Central memory CD4-positive, alpha-beta T cell (primary cell): ENCODE measurements at places on chromosomes 7 and 10.
A peak's percentile ranks its signal among the peaks of the same experiment; 100 is the strongest.

DNA sequence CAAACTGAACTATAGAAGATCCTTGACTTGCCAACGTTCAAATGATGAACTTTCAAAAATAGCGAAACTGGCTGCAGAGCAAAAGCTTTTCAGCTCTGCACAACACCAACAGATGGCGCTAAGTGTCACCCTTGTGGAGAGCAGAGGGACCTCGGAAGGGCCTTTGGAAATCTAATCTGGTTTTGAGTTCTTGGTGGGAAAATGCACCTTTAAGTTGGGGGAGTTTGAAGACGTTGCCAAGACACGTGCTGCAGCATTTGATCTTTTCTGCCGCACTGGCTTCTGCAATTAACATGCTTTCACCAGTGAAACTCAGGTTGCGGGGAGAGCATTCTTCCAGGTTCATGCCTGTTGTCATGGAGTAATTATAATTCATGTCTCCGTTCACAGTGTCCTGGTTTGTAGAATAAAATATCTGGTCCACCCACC lies 26.3 kb upstream of the WDR11 start:
- no peak for DNase-seq

- no peak for DNase-seq
These were observed 149.5 kb upstream of the SVIL start for GRCh38 chr10:29784175-29784773.

DNA sequence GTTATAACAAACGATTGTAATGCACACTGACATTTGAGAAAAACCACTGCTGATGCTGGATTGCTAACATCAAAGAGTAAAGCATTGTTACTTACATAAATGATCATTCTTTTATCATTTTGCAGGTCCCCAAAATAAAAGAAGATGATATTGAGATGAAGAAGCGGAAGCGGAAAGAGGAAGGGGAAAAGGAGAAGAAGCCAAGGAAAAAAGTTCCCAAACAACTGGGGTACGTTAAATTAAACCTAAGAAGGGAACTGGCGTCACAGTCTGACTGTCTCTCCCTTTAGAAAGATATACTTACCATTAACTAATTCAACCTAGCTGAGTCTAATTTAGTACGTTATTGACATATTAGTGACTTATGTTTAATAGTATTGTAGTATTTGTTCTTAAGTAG lies 28.1 kb downstream of the UBN2 start:
- no peak for DNase-seq

GRCh38 chr10:78502210-78502936 lies 468.7 kb downstream of the RPS24 start:
- DNase-seq, result no peak

- peak; percentile 7 for DNase-seq
These were observed 240.0 kb downstream of the ARHGAP21 start for GRCh38 chr10:24483701-24484100.

- DNase-seq, result no peak
These were observed 25.2 kb upstream of the ITGB1 start for GRCh38 chr10:32982911-32983909.

GRCh38 chr10:5788969-5789368 lies 24.3 kb downstream of the GDI2 start:
- no peak for DNase-seq
